ENCODE measurements at places on chromosomes 12 and 14.

GRCh38 chr12:848173-848865 is 95.9 kb downstream of the WNK1 start:
- DNase-seq, result no peak

GRCh38 chr14:56340932-56341331 is 222.7 kb downstream of the PELI2 start:
- no peak for DNase-seq

- no peak for DNase-seq
Measured at GRCh38 chr14:103882503-103883262, 35.3 kb upstream of the PPP1R13B start.

- DNase-seq, result no peak
Measured at GRCh38 chr14:44609201-44609600, 102.1 kb upstream of the FSCB start.

GRCh38 chr14:89870316-89870715 is 84.2 kb downstream of the EFCAB11 start:
- no peak for DNase-seq

DNA sequence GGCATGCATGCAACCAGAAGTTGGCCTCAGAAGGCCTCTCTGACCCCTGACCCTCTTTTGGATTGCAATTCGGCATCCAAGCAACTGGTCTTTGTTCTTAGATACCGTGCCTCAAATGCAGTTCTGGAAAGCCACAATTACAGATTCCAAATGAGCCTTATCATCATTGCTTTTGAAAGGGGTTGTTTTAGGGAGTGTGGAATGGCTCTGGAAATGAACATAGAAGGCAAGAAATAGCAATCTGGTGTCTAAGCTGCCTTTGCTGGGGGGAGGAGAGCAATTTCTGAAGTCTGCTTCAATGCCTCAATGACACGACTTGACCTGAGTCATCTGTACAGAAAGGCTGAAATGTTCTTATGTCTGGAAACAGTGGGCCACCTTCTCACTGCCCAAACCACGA is 250.1 kb downstream of the NUAK1 start:
- DNase-seq, result no peak

DNA sequence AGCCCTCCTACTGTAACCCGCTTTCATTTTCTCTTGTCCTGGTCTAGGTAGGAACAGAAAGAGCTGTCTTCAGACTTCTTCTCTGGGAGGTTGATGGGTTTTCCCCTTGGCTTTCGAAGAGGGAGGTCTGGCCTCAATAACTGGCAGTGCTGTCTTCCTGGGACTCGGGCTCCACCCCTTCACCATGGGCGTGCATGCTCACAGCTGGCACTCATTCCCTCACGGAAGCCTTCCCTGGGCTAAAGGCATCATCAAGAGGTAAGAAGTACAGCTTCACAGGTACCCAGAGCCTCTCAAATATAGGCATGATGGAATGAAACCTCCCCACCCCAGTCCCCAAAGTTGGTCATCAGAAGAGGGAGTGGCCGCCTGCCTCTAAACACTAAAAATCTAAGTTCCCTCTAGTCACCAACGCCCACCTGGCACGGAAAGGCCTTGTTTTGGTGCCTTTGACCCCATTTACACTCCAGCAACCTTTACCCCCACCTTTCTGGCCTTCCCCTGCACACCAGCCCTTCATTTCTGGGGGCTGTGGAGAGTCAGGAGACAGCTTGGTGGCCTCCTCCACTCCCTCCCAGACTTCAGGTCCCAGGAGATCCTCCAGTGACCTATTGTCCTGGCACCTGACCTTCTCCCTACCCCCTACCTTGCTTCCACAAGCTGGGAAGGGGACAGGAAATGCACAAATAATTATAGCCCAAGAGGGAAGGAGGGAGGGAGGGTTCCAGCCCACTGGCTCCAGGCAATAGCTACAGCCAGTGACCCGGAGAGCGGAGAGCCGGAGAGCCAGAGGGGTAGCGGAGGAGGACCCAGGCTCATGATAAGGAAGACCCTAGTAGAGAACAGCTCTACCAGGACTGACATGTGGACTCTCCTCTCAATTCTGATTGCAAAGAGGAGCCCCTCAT is 2.8 kb downstream of the RAPGEF3 start:
- DNase-seq, result no peak

Measured in D721Med (cell line).